Activated T-helper 1 cell treated with anti-CD3 and anti-CD28 coated beads, Interleukin-2, amount 50 U/mL, for 16 hours (primary cell): ENCODE measurements at places on chromosomes 1 and 21.

DNA sequence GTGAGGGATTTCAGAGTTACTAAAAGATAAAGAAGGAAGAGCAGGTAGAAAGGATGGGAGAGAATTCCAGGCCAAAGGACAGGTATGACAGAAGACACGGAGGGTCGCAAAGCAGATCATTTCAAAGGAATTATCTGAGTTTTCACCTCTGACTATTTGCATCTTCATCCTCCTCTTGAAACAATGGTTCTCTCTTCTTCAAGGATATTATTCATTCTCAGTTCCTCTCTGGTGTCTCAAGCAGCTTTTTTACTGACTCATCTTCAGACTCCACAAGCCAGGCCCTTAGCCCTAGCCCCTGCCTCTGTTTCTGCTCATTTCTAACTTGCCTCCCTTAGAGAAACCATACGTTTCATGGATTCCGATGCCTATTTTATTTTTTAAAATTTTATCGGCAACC lies 15.0 kb downstream of the DDX59 start:
- no peak for DNase-seq

GRCh38 chr21:36015045-36015444 lies 45.3 kb downstream of the SETD4 start:
- no peak for DNase-seq

DNA sequence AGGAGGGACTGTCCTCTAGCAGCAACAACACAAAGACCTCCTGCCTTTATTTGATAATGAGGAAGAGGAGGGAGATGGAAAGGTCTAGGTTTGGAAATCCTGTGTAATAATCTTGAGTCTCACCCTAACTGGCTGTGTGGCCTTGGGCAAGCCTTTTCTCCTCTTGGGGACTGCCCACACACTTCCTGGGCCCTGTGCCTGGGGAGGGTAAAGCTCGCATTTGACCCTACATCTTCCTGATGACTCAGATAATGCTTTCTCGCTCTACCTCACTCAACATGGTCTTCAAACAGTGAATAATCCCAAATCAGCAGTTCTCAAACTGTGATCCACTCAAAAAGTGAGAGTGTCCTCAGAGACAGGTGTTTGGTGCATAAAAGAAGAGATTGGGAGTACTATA lies 81.2 kb downstream of the VWA5B1 start:
- no peak for DNase-seq

GRCh38 chr1:3293563-3294080 lies 160.8 kb upstream of the ARHGEF16 start:
- no peak for DNase-seq

- DNase-seq: no peak
Observed at GRCh38 chr1:11770011-11770410, 8.0 kb downstream of the C1orf167 start.

GRCh38 chr1:17420391-17420918 lies 19.0 kb downstream of the RCC2 start:
- no peak for DNase-seq

GRCh38 chr1:209697126-209697525 lies 7.5 kb upstream of the HSD11B1 start:
- DNase-seq: no peak

GRCh38 chr21:26448751-26449150 lies 124.3 kb downstream of the CYYR1 start:
- no peak for DNase-seq

GRCh38 chr1:101293461-101294051 lies 56.7 kb downstream of the S1PR1 start:
- no peak for DNase-seq

DNA sequence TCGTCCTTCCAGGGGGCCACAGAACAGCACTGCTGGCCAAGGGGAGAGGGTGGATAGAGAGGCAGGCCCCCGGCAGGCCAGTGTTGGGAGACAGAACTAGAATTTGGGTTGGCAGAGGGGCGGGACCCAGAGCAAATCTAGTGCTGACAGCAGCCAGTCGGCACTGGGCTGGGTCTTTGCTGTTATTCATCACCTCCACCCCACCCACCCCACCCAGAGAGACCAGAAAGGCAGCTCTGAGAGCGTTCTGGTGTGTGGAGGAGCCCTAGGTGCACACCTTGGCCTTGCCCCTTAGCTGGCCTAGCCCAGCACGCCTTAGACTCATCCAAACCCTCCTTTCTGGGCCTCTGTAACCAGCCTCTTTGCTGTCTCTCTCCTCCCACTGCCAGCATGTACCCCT lies 6.4 kb upstream of the PKP1 start:
- no peak for DNase-seq

GRCh38 chr1:162627662-162628296 lies 4.5 kb upstream of the DDR2 start:
- DNase-seq: no peak

GRCh38 chr21:20647607-20648006 lies 350.6 kb upstream of the NCAM2 start:
- DNase-seq: no peak

- no peak for DNase-seq
Observed at GRCh38 chr1:246128494-246129069, 378.5 kb downstream of the SMYD3 start.

DNA sequence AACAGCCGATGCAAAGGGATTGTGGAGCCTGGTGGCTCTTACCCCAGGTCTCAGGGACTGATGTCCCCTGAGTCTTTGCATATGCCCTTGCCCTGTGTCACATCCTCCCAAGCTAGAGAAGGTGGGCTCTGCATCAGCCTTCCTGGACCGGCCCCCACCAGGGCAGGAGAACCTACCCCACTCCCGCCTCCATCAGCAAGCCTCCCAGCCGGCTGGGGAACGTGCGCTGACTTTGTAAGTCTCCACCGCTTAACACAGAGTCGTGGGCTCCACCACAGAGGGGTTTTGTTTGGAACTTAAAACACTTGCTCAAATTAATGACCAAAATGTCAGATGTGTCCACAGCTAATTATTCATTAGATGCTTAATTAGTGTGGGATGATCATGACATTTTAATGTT lies 255.2 kb upstream of the VAMP3 start:
- no peak for DNase-seq

GRCh38 chr1:24558902-24559791 lies 3.3 kb downstream of the NCMAP start:
- no peak for DNase-seq

GRCh38 chr1:193416226-193417024 lies 230.0 kb upstream of the B3GALT2 start:
- DNase-seq: no peak

GRCh38 chr1:54884135-54884586 lies 2.8 kb downstream of the DHCR24 start:
- DNase-seq: no peak

DNA sequence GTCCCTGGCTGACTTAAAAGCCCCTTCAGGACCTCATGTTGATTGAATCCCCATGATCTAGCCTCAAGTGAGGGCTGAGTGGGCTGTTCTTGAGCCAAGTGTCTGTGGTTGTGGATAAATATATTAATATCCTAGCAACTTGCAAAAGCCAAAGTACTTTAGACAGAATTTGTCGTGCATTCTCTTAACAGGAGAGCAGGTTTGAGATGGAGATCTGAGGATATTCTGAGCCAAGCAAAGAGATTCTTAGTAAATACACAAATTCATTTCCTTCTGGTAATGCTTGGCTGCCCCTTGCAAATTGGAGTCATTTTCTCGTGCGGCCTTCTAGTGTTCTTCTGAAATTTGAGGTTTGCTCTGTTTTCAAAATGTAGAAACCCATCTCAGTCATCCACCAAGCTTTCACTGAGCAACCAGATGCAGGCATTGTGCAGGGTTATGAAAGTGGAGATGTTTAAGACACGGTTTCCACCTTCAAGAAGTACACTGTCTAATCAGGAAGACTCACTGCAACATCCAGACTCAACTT lies 242.1 kb upstream of the JUN start:
- DNase-seq: no peak

DNA sequence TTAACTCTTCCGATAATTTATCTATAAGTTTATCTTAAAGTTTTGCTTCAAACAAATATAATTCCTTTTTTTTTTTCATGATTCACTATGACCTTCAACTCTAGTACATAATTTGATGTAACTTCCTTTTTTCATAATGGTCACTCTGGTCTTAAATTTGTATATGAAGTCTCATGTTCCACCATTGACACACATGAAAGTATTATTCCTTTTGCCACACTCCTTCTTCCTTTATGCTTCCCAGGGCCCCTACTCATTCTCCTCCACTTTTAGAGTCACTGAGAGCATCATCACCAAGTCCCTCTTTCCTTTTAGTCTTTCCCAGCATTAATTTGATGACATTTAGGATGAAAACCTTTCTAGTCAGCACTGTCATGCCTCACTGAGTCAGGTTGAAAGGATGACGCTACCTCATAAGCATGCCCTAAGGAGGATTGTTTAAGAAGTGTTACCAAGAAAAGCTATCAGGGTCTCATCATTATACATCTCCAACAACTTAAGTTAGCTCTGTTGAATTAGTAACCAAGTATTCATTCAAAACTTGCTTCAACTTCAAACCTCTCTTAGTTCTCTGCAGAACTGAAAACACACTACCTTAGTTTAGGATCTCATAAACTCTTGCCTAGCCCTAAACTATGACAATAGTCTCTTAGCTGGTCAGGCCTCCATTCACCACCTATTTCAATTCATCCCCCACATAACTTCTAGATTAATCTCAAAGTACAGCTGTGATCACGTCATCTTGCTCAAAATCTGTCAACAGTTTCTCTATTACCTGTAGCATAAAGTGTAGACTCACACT lies 14.5 kb downstream of the AUNIP start:
- DNase-seq: no peak

GRCh38 chr1:52225174-52225573 lies 83.3 kb downstream of the ZFYVE9 start:
- DNase-seq: no peak

DNA sequence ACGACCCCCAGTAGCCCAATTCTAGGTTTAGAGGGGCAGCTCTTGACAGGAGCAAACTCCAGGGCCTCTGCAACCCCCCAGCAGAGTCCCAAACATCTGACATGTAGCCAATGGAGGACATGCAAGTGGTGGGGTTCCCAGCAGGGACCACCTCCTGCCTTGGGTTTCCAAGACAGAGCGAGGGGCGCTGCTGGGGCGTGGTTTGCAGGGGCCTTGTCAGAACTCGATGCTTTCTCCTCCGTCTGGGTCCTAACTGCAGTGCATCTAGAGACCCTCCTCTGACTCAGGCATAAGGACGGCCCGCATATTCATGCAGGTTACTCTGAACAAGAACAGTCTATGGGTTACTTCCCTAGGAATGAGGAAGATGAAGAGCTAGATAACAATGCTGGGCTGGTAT lies 17.2 kb downstream of the EPHX1 start:
- DNase-seq: no peak

DNA sequence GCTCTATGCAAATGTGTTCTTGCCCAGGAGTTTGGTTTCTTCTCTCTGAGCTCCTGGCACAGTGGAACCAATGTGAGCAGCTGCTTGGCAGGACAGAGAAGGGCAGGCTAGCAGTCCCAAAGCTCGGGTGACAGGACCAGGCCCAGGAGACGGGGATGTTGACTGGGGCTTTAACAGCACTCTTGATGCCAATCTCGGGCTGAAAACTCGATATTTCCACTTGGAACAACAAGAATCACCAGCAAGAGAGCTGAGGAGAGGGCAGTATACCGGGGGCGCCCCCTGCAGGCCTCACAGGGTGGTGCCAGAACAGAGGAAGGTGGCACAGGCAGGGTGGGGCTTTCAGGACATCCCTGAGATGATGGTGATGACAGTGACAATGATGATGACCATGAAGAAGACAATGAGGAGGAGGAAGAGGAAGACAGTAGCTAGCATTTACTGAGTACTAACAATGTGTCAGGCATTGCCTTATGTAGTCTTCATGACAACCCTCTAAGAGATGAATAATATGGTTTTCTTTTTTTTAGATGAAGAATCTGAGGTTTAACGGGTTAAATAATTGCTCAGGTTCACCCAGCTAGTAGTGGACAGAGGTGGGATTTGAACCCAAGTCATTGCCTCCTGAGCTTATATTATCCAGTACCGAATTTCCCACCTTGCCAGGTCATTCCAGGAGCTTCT lies 2.7 kb upstream of the KCNJ9 start:
- DNase-seq: no peak
